ENCODE measurements at places on chromosomes 3 and 15.

GRCh38 chr15:80480909-80481308 lies 76.7 kb downstream of the ARNT2 start:
- DNase-seq: no peak

GRCh38 chr3:38731522-38731921 lies 82.0 kb upstream of the SCN5A start:
- DNase-seq: no peak

GRCh38 chr3:16837602-16838001 lies 47.2 kb upstream of the PLCL2 start:
- no peak for DNase-seq

- DNase-seq: no peak
Observed at GRCh38 chr3:31937225-31937624, 43.8 kb downstream of the OSBPL10 start.

GRCh38 chr3:133831966-133832801 lies 26.6 kb downstream of the SRPRB start:
- DNase-seq: no peak

GRCh38 chr3:50155491-50155878 lies 361 bp downstream of the SEMA3F start:
- no peak for DNase-seq

DNA sequence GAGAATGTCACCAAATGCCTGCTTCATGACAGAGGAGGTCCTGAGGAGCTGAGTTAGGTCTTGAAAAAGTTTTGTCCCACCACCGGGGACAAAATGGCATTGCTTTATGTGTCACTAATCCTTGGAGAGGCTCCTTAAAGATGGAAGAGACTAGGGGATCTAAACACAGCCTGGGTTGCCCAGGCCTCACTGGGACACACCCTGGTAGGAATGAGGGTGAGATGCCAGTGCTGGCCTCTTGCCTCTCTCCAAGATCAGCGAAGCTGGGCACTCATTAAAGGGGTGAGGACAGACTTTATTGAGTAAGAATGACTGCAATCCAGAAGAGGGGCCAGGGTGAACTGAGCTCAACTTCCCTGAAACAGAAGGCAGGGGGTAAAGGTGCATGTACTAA lies 58.5 kb upstream of the KLF13 start:
- no peak for DNase-seq

GRCh38 chr3:187833799-187834578 lies 88.7 kb upstream of the BCL6 start:
- no peak for DNase-seq

DNA sequence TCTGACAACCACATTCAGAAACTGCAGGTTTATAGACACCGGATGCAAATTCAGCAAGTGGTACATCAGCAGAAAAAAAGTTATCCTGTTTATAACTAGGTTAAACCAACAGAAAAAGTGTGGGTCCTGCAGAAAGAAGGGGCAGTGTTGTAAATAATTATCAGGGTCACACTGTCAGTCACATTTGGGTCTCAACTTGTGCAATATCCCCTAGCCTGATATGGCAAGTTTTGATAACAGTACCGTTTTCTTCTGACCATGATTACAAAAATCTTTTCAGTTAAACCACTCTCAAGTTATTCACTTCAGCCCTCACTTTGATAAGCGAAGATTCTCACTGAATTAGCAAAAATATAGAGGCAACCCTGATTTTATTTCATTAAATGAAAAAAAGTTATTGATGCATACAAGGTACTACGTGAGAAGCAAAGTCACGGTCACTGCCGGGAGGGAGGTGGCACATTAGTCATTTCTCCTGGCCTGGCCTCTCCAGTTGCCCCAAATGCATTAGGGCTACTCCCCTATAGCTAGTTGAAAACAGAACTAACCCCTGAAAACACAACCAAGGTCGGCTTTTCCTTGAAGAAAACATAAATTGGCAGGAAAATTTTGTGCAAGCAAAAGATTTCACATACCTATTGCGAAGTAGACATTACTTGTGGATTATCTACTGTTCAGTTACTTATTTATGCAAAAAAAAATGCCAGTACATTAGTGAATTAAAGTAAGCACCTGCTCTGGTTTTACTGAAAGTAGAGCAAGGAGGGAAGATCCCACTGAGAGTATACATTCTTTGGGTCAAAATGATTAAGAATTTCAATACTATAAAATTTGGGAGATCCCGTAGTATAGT lies 28.6 kb downstream of the IL5RA start:
- no peak for DNase-seq

DNA sequence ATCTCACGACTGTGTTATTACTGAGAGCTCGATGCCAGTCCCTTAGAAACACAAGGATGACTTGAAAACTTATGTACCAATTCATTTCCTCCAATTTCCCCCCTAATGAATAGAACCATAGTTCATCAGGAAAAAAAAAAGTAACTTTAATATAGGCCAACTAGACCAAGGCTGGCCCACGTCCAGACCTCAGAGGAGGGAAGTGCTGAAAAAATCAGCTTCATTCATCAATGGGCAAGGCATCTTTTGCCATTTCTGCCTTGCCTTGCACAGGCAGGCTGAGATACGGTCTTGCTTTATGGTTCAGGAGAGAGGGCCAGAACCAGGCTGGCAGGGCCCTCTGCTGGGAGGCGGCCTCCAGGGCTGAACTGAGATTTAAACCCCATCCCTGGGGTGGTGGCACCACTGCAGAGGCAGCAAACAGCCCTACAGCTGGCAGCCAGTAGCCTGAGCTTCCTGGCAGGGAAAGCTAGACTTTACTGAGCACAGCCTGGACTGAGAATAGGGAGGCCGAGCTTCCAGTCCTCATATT lies 104.1 kb upstream of the TNFAIP8L3 start:
- no peak for DNase-seq

GRCh38 chr15:85706779-85707518 lies 87.8 kb downstream of the KLHL25 start:
- no peak for DNase-seq

DNA sequence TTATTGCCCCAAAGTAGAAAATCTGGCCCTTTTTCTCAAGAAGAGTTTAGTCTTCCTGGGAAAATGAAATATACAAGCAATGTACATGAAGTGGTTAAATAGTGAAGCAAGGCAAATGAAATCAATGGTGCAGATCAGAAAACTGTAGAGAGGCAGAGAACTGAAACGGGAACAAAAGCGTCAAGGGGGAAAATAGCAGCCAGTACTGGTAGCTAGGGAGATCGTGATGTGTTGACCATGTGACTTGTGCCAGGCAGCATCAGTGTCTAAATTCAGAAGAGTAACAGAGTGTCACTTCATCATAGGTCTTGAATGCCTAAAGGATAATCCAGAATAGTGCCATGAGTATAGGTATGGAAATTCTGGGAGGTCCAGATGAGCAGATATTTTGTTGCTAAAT lies 163.1 kb downstream of the CHL1 start:
- no peak for DNase-seq

- DNase-seq: no peak
Observed at GRCh38 chr3:104460477-104461406, 906.0 kb upstream of the ALCAM start.

DNA sequence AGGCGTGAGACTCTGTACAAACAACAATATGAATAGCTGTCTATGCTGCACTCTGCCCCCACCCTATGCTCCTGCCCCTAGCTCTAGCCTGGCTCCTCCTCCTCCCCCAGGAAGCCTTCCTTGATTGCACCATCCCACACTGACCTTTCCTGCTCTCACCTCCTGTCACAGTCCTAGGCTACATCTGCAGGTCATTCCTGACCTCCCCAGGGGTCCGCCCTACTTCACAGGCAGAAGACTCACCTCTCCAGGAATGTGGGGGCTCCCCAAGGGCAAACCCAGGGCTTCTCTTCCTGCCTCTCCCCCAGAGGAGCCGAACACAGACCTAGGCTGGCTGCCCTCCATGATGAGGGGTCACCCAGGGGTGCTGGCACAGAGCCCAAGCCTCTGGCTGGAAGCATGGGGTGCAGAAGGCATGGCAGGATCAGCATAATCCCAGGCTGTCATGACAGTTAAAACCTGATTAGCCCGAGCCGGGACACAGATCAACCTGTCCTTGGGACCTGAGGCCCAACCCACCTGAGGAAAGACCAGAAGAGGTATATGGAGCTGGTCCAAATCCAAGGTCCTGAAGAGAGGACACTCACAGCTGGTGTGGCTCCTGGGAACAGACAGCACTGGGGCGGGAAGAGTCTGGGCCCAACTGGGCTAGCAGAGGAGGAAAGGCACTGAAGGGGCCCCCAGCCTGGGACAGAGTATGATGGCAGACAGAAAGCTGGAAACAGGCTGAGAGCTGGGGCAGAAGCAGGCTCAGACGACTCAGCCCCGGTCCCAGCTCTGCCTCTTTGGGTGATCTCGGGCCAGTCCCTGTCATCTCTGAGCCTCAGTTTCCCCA lies 5.9 kb downstream of the SEMA7A start:
- no peak for DNase-seq

DNA sequence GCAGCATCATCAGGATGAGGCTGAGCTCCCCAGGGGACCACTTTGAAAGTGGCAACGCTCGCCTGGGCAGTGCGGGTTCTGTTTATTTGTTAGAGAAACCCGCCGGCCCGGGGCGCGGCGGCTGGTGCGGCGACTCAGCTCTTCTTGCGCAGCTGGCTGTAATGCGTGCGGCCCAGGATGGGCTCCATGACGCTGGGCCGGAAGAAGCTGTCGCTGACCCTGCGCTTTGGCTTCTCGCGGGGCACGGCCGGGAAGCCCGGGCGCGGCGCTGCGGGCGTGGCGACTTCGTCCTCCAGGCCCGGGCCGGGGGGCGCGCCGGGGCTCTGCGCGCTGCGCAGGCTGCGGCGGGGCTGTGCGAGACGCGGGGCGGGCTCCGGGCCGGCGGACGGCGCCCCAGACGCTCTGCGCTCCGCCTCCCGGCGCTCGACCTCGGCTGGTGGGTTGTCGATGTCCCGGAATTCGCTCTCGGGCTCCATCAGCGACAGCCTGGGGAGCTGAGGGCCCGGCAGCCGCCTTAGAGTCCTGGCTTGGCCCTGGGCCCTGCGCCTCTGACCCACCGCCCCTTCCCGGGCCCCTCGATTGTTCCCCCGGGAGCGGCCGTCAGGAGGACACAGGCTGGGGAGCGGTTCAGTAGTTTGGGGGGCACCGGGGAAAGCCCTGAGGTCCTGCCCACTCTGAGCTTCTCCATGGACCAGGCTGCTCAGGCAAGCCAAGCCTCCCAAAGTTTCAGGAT lies 10.3 kb upstream of the KIF7 start:
- DNase-seq: no peak

DNA sequence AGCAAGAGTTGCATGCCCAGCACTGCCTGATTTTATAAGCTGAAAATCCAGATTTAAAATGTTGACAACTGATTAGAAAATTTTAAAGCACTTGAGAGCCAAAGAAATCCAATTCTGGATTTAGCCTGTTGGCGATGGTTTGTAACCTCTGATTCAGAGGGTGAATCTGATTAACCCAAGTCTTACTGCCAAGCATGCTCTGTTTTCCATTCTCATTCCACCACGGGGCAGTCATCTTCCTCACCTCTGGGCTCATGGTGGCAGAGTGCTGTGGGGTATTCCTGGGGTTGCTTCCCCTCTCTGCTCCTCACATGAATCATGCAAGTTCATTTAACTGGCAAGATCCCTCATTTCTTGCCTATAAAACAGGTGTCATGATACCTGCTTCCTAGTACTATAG lies 342.2 kb downstream of the EPHB1 start:
- no peak for DNase-seq

DNA sequence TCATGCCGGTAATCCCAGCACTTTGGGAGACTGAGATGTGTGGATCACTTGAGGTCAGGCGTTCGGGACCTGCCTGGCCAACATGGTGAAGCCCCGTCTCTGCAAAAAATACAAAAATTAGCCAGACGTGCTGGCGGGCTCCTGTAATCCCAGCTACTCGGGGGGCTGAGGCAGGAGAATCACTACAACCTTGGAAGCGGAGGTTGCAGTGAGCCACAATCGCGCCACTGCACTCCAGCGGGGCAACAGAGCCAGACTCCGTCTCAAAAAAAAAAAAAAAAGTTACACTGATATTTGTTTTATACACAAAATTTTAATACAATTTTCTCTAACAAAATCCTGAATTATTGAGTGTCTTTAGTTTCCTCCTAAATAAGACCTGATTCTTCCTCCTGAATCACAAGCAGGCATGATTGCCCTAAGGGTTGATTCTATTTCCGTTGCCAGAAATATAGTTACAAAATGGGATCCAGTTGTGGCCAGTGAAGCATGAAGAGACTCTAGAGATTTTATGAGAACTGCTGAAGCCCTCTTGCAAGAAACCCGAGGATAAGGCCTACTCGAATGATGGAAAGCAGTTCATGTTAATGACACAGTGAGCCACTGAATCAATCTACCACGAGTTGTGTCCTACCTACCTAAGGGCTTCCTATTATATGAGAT lies 9.6 kb upstream of the SMARCC1 start:
- DNase-seq: no peak

DNA sequence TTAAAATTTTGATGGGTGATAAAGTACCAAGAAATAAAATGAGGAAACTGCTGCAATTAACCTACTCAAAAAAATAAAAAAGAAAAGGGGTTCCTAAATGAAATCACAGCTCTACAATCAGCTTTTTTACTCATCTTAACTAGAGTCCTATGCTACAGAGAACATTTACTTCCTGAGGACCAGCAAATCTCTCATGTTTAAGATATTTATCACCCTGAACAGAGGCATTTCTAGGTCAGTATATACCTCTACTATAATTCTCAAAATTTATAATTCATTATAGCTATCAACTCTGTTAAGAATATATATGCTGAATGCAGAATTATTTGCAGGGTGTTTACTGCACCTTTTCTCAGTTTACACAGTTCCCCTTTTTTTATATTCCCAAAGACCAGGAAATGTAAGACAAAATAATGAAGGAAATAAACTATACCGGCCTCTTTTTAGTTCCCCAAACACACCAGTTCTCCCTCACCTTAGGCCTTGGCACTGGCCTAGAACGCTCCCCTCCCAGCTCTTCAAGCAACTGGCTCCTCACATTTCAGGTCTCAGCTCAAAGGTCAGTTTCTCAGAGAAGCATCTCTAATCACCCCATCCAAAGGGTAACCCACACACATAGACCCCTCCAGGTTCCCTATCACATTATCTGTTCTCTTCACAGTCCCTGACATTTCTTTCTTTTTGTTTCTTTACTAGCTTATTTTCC lies 71.1 kb downstream of the LRRFIP2 start:
- DNase-seq: no peak

DNA sequence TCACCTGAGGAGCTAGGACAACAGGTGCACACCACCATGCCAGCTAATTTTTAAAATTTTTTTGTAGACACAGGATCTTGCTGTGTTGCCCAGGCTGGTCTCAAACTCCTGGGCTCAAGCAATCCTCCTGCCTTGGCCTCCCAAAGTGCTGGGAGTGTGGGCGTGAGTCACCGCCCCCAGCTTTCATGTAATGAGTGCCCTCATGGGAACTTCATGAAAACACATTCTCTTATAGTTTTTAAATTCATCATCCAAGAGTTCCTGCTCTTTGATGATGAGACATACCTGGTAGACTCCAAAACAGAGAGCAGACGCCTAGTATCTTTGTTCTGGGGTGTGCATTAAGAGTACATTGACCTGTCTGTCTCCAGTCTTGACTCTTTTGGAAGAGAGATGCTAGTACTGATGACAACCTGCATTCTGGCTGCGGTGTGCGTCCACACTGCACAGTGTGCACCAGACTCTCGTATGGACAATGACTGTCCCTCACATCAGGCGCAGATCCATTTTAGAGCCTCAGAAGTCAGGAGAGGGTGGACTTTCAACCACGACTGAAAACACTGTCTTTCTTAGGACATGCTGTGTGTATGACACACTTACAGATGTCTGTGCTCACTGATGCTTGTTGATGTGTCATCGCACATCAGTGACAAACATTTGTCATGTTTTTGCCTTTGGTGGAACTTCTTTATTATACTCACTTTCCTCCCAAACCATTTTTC lies 2.0 kb downstream of the NRROS start:
- no peak for DNase-seq
